CD4-positive, alpha-beta T cell treated with Interleukin-4 for 1 hour (primary cell): ENCODE measurements at places on chromosomes 4 and X.
A peak's percentile ranks its signal among the peaks of the same experiment; 100 is the strongest.

DNA sequence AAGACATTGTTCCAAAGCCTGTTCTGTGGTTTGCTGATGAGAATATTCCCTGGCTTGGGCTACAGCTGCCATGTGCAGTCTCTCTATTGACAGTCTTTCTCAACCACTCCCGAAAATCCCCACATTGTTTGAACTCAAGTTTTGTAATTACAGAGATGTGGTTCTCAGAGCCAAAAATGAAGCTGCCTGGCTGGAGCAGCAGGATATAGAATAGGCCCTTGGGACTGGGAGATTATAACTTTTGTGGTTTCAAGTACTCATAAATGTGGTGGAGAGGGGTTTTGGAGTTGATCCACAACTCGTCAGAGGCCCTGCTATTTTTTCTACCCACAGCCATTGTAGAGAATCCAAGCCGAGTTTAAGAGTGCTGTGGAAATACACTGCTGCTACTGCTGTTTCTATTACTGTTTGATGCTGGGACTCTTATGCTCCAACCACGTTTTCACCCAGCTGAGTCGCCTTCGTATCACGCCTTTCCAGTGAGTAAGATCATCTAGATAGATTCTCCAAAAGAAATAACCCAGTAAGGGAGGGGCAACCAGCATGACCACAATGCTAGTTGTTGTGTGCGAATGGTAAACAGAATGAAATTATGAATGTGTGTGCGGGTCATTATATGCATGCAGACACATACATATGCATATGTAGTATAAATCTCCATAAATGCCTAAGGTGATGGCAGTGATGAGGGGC, 57.1 kb upstream of the ATXN3L start:
- no peak for DNase-seq

- no peak for DNase-seq
These were observed 16.8 kb upstream of the IGSF1 start for GRCh38 chrX:131305926-131306325.

- DNase-seq: no peak
These were observed 93.9 kb upstream of the ANKRD50 start for GRCh38 chr4:124806403-124806802.

- no peak for DNase-seq
These were observed 16.8 kb downstream of the APBB2 start for GRCh38 chr4:41197495-41197894.

DNA sequence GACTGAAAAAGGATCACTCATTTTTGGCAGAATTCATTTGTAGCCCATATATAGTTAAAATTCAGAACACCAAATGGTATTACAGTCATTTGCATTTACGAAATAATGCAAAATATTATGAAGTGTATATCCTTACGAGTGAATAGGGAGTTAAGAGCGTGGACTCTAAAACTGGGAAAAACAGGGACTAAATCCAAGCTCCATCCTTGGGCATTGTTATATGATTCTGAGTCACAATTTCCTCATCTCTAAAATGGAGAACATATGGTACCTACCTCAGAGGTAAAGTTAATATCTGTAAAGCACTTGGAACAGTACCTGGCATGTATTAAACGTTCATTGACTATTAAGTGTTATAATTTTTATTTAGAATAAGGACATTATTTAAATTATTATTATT, 106.3 kb downstream of the ZAR1 start:
- no peak for DNase-seq

GRCh38 chr4:186227744-186228513, 622 bp downstream of the KLKB1 start:
- DNase-seq: no peak

DNA sequence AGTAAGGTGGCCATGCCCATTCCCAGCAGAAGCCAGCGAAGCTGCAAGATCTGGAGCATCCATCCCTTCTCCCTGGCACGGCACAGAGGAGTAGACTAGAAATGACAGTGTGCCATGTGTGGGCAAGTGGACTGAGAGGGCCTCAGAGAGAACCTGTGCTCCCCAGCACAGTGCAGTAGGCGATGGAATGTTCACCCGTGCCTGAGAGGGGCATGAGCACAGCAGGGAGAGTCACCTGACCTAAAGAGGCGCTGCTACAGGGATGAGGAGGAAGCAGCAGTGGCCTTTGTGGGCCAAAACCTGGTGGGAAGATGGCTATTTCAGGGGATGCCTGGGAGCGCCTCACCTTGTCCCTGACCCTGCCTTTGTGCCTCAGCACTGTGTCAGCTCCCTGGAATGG, 8.0 kb upstream of the CDKN2AIP start:
- DNase-seq: no peak

- DNase-seq: no peak
These were observed 8.9 kb downstream of the FAT4 start for GRCh38 chr4:125323654-125324053.

- no peak for DNase-seq
These were observed 55.6 kb downstream of the SPATA18 start for GRCh38 chr4:52106660-52107059.

DNA sequence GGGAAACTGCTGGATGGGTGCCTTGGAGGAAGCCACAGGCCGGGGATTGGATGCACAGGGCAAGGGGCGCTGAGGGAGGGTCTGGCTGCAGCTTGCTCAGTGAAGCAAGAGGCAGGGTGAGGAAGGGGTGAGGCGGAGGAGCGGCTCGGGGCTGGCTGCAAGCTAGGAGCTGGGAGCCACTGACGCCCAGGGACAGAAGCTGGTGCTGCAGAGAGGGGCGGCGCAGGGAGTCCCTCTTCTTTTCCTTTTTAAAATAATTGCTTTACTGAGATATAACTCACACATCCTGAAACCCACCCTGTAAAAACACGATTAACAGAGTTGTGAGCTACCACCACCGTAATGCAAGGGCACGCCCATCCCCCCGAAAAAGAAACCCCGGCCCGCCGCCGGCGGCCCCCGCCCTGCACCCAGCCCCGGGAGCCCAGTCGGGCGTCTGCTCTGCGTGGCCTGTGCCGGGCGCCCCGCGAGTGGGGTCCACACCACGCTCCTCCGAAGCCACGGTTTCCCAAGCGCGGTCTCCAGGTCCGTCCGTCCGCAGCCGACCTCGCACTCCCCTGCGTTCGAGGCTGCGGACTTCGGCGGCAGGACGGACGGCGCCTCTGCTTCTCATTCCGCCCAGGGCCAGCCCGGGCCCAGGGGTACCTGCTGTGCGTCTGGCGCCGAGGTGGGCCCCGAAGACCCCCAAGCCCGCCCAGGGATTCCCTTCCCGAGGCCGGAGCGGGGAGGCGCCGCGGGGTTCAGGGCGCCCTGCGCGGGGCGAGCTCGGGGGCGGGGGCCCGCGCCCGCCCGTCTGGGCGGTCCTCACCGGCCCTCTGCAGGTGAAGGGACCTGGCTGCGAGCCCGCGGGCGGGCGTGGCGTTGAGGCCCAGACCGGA, 866 bp upstream of the UVSSA start:
- peak; percentile 61 for DNase-seq

DNA sequence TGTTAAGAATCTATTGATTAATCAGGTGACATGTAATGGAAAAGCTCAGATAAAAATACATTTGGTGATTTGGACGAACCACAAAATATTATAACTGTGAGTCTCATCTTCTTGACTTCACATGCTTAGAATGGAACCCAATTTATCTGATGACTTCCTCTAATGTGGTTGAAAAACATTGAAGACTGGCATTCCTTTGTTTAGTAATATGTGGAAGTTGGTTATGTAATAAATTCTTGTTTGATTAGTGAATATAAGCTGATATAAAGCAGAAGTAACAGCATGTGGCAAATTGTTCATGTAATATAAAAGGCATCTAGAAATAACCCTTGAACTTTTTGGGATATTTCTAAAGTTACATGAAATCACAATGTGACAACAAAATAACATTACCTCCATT, 9.7 kb downstream of the GIMD1 start:
- no peak for DNase-seq

DNA sequence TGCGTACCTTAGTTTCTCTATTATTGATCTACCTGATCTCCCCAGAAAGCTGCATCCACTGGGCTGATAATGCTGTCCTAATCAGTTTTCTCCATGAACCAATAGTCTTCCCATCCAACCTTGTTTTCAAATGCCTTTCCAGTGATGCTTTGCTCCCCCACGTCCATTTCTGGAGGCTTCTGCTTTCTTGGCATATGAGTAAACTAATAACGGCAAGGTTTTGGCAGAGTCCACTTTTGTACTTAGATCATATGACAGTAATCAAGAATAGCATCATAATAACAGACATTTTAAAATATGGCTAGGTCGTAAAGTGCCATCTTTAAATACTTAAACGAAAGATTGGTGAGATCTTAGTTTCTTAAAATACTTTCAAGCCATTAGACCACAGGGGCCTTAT, 38.4 kb upstream of the FAM9B start:
- DNase-seq: no peak

GRCh38 chrX:34810916-34811315, 131.7 kb upstream of the FAM47B start:
- DNase-seq: no peak

GRCh38 chr4:6693231-6694176, at the start of gene S100P:
S100P (plus strand) TSS chr4:6693878; CDS start chr4:6693933, 55 bp downstream.
- DNase-seq: peak; percentile 26

- no peak for DNase-seq
These were observed 143.4 kb upstream of the MED14 start for GRCh38 chrX:40878766-40879165.

DNA sequence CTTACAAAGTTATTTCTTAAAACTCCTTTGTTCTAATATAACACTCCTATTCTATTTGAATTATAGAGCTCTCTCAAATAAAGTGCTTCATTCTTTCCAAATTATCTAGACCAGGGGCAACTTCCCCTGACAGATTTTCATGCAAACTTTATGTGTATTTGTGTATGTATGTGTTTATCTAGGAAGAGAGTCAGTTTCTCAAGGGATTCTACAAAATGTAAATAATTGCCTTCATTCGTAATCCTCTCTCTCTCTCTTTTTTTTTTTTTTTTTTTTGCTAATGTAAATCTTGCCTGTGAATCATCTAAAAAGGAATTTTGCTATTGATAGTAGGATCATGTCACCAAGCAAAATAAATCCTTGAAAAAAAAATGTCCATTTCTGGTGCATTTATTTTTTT, 38.9 kb upstream of the RBPJ start:
- no peak for DNase-seq

DNA sequence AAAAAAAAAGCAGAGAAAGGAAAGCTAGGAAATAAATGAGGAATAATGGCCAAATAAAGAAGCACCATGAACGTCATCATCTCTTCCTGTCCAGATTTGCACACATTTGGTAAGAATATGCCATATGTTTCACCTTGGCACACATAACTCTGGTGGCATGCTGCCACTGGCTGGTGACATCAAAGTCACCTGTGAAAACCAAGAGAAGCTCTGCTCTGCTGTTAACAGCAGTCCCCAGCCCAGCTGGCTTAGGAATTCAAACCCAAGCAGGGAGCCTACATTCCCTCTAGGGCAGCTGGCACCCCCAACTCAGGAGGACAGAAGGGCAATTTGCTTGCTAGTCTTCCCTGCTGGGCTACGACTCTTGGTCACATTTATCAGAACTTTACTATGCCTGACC, 77.6 kb downstream of the RASL11B start:
- no peak for DNase-seq

- DNase-seq: no peak
These were observed 1112.5 kb downstream of the TECRL start for GRCh38 chr4:63296773-63297172.

DNA sequence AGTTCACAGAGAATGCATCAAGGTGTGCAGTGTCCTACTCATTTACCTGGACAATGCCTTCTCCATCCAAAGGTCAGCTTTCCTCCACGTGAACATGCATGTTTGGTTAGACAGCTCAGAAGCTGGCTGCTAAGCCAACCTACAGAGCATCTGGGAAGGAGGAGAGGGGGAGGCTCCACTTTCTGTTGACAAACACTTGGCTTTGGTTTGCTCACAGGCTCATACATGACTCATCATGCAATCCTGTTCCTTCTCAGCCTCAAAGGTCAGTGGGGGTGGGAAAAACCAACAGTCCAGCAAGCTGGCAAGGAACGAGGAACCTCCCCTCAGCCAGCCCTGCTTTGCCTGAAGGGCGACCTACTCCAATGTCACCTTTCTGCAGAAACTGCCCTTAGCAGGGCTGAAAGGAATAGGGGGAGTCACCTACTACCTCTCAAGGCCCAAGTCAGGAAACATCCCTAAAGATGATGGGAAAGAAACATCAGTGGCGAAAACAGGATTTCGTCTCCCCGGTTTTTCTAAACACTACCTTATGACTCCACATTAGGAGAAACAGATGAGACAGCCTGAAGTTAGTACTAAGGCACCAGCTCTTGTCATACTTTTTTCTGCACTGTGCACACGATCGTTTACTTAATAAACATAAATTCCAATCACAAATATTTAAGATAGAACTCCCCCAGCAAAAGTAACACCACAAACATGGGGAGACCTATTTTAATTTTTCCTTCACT, 37.9 kb downstream of the RELL1 start:
- DNase-seq: no peak

DNA sequence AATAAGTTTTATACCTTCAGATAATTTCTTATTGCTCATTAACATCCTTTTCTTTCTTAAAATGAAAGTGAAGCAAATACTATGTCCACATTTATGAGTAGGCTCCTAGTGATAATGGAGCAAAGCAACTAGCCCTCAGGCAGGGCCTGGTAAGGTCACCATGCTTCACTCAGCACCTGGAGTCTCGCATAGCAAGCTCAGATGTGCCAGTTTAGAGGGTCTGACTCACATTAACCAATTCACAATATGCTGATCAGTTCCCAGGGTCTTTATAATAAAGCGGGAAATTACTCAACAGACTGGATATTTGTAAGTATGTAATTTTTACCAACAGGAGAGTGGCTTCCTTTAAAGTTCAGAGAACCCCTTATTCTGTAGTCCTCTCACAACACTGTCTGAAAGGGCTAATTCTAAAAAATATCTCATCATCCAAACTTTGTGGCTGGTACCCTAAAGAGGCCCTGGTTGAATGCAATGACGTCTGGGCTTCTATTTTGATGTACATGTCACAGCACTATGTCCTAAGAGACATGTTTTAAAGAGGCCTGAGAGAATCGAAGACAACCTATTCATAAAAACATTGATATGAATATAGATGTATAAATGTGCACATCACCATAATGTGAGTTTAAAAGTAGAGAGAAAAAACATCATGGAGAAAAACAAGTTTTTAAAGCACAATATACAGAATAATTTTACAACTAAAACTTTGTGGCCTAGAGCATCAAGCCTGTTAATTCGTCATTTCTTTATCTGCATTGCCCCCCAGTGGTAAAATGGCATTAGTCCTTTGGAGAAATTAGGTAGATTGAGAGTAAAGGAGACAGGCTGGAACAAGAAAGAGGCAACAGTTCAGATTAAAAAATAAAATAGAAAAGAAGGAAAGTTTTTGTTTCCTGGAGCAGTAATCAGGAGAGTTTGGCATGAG, 44.3 kb downstream of the IL21 start:
- DNase-seq: peak; percentile 72

DNA sequence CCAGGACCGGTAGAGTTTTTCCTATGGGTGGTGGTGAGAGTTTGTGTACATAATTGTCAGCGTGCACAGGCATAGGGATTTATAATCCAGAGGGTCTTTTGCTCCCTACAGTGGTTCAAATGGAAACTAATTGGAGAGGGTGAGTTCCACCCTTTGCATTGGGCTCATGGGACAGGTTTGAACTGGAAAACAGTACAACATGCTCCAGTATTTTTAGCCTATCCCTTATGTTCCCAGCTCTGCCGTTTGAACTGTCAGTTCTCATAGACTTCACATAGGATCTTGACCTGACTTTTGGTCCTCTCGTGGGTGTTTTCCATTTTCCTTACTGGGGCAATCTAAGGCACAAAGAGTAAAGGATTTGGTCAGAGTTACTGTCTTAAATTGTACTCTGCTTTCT, 31.8 kb downstream of the FHL1 start:
- DNase-seq: no peak
